CD4-positive, CD25-positive, alpha-beta regulatory T cell (primary cell): ENCODE measurements at places on chromosomes 7 and 10.

- no peak for DNase-seq
These were observed 137.3 kb upstream of the ZMIZ1 start for GRCh38 chr10:78931321-78932053.

DNA sequence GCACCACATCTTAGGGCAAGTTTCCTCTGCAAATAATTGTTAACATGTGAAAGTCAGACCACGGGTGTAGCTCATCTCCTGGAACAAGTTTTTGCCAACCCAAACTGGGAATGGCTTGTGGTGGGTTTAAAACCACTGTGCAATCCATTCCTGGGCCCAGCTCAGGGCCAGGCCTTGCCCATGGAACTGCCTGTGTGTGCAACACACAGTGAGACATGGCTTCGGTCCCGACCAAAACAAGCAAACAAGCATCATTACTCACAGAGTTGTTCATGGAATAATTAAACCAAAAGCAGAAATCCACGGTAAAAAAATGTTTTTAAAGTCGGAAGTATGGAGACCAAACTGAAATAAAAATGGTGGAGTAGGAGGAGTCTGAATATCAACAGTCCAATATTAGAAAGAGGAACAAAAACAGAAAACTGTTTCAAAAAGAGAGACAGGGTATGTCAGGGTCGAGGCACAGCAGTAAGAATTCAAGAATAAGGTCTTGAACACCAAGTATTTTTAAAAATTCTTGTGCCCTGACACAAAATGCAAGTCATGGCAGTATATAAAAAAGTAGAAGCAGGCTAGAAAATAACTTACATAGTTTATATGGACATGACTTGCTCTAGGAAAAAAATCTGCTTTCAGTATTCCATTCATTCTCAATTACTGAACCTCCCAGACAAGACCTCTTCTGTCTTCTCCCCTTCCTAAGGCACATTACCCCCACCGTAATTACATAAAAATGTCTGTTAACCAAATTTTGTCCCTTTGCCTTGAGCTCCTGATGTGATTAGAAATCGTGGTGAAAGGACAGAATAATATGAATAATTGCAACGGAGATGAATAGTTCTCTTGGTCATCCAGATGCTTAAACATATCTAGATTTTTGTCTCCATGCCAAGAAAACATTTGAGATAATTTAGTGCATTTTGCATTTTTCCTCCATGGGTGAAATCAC lies 88.4 kb downstream of the FAS start:
- no peak for DNase-seq

GRCh38 chr10:126294451-126294850 lies 93.8 kb downstream of the ADAM12 start:
- no peak for DNase-seq

GRCh38 chr10:45526309-45526905 lies 146.2 kb downstream of the ZFAND4 start:
- no peak for DNase-seq

DNA sequence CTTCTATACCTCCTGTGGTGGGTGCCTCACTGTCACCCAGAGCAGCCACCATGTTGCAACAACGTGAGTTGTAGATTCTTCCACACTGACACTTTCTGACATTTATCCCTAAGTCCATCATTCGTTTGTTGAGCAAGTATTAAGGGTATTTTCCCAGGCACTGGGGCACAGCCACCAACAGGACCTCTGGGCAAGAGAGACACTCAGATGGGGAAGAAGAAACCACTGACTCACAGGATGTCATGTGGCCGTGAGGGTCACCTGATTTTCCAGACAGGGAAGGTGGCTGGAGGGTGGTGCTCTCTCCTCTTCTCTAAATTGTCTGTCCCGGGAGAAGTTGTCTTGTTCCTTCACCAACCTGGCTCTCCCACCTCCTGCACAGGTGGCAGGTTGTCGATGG lies 51.7 kb upstream of the PPIF start:
- DNase-seq, result no peak

GRCh38 chr10:68462536-68462935 lies 9.2 kb downstream of the DNA2 start:
- no peak for DNase-seq

GRCh38 chr10:11105676-11106004 lies 88.0 kb downstream of the CELF2 start:
- DNase-seq, result no peak

- DNase-seq, result no peak
These were observed 104.5 kb upstream of the ZPBP start for GRCh38 chr7:50197549-50197948.

- no peak for DNase-seq
These were observed 29.3 kb upstream of the PRKAR1B start for GRCh38 chr7:756231-756927.

- DNase-seq, result no peak
These were observed 256.9 kb upstream of the TPK1 start for GRCh38 chr7:145092766-145093165.

GRCh38 chr10:124450012-124450782 lies at the start of gene NKX1-2:
Gene NKX1-2, minus strand, starts transcription at chr10:124450035. Its CDS starts 92 bp downstream, at chr10:124449943.
- no peak for DNase-seq

DNA sequence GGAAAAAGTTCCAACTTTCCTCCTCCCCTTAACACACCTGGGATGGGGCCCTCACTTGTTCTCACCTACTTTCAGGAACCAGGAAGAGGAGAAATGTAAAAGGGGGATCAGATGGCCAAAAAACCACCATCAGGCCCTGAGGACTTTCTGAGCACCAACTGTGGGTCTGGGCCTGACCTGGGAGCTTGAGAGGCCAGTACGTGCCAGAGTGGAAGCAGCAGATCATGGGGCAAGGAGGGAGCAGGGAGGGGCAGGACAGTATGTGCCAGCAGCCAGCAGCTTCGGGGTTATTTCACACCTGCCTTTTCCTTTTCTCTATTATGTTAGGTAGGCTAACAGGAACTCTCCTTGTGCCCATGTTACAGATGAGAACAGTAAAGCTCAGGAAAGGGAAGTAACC lies 118.8 kb upstream of the UNC5B start:
- DNase-seq, result no peak

GRCh38 chr10:15789793-15790525 lies 70.2 kb upstream of the ITGA8 start:
- DNase-seq, result no peak

DNA sequence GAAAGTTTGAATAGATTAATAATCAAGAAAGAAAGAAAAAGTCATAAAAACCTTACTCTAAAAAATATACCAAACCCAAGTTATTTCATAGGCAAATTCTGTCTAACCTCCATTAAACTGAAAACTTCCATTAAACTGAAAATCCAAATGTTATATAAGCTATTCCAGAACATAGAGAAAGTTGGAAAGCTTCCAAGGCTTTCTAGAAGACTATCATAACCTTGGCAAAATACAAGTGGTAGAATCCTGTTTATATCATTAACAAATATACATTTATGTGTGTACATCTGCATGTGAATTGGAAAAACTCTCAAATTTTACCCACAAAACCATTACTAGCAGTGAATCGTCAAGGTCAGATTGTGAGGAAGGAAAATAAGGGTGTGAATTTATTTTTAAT lies 23.9 kb downstream of the TEX36 start:
- no peak for DNase-seq

GRCh38 chr7:83161186-83161585 lies 1.5 kb downstream of the PCLO start:
- DNase-seq, result no peak

DNA sequence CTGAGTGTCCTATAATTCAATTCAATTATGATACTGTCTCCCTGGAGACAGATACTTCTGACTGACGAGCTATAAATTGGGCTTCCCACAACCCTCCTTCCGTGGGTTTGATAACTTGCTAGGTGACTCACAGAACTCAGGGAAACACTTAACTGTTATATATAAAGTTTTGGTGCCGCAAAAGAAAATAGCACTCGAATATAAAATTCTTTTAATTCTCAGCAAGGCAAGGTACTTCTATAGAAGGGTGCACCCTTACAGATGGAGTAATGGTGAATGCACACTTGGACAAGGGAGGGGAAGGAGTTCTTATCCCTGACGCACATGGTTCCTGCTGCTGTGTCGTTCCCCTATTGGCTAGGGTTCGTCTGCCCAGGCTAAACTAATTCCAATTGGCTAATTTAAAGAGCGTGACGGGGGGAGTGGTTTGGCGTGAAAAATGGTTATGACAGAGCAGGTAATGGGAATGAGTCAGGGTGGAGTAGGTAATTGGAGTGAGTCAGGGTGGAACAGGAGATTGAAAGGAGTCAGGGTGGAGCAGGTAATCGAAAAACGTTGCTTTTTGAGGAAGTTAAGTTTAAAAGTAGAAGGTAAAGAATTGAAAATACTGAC lies 20.8 kb upstream of the GHITM start:
- no peak for DNase-seq

GRCh38 chr10:10294881-10295529 lies 722.7 kb upstream of the CELF2 start:
- no peak for DNase-seq

- no peak for DNase-seq
These were observed 2.4 kb upstream of the CD36 start for GRCh38 chr7:80635998-80636397.

GRCh38 chr10:69575164-69575722 lies 2.0 kb upstream of the NEUROG3 start:
- no peak for DNase-seq

DNA sequence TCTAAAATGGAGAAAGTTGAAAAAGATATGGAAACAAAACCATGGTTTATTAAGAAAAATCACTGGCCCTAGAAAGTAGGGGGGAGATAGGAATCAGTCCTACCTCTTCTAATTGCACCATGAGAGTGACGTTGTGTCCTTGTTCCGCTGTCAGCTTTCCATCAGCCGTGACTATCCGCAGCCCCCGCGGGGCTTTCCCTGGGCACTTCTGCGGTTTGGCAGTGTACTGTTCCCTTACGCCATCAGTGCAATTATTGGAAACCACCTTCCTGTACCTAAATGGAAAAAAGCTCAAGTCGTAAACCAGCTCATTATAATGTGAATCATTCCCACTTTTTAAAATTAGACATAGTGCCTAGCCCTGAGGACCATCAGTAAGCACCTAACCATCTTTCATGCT lies 512.2 kb downstream of the SORCS1 start:
- DNase-seq, result no peak

DNA sequence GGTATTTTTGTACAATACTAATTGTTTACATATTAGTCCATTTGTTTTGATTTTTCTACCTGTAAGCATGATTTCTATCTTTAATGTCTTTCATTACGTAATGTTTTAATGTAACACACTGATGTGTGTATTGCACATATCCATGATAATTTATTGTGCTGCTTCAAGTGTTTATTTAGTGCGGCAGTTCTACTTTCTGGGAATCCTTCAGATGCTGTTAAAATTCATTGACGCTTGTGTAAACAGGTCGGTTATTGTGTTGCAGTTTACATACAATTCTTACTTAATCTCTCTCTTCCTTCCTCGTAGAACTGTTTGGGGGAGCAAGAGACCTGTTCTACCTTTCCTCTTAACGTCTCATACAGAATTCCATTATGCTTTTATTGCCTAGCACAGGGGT lies 6.9 kb downstream of the TMEM60 start:
- DNase-seq, result no peak

- no peak for DNase-seq
These were observed 58.0 kb upstream of the PRKAR2B start for GRCh38 chr7:106986450-106986977.

DNA sequence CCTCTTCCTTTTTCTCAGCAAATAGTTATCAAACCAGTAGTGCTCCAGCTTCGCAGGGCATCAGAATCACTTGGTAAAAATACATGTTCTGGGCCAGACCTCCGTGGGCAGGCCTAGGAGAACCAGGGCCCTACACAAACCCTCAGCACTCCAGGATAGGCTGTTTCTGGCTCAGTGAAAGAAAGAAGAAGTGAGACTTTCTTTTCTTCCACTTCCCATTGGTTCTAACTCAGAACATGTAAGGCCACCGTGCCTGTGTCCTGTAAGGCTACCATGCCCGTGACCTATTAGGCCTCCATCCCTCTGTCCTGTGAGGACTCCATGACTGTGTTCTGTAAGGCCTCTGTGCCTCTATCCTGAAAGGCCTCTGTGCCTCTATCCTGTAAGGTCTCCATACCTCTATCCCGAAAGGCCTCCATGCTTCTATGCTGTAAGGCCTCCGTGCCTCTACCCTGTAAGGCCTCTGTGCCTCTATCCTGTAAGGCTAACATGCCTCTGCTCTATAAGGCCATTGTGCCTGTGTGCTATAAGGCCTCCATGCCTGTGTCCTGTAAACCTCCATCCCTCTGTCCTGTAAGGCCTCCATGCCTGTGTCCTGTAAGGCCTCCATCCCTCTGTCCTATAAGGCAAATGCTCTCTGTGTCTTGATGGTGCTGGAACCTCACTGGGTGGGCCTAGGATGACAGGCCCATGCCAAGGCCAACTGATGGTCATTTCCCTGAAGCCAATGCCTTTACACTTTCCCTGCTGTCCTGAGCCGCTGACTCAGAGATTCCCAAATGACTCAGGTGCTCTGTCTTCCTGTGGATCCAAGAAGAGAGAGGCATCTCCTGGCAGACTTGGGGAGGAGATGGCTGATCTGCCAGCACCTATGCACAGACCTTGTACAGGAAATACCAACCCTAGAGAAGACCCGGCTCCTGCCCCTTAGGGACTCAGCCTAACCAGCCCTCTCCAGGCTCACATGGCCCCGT lies 96.6 kb upstream of the CACUL1 start:
- no peak for DNase-seq

- peak; percentile 35 for DNase-seq
These were observed 3.8 kb downstream of the MINDY3 start for GRCh38 chr10:15856328-15857015.

DNA sequence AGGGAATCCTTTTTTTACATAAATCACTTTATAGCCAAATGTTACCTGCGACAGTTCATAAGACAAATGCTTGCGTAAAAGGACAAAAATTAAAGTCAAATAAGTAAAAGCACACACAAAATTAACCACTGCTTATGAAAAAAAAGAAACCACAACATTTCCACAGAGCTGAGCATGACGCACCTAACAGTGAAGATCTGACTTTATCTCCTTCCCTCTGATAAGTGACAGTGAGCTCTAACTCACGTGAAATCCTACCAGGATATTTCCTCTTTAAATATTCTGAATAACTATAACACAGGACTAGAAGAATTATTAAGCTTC lies 225.5 kb downstream of the SFMBT2 start:
- DNase-seq, result peak; percentile 39

DNA sequence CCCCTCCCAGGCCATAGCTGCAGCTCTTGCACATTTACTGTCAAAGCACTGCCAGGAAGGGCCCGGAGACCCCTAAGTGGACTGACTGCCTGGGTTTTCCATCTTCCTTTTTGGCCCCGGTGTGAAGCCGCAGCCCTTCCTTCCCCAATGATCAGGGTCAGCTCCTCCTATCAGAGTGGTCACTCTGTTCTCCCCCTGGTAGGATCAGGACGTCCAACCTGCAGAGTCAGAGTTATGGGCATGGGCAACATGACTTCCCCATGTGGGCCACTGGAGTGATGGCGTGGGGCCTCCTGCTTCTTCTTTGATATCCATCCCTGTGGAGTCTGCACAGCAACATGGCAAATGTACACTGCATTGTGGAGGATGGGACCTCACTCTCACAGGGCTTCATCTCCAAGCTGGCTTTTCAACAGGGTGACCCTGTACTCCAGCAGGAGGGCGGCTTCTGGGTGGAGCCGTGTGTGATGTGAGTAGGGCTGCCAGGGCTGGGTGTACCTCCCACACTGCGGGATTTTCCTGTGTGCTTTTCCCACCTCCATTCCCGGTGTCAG lies 6.4 kb upstream of the RAMP3 start:
- DNase-seq, result no peak
